Stimulated activated CD8-positive, alpha-beta memory T cell treated with anti-CD3 and anti-CD28 coated beads, Interleukin-15, amount 100 ng/mL, for 24 hours (primary cell): ENCODE measurements at places on chromosomes 1 and 21.

DNA sequence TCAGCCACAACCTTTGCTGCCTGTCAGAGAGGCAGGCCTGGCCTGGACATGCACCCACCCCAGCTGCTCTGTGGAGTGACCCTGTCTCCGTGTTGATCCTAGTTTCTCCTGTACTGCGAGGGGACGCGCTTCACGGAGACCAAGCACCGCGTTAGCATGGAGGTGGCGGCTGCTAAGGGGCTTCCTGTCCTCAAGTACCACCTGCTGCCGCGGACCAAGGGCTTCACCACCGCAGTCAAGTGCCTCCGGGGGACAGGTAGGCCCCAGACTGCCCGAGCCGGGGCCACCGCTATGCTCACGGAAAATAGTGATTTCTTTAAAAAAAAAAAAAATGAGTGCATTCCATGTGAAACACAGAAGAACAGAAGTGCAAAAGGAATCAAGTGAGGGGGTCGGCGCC, 41.6 kb upstream of the TRAPPC10 start:
- no peak for DNase-seq

DNA sequence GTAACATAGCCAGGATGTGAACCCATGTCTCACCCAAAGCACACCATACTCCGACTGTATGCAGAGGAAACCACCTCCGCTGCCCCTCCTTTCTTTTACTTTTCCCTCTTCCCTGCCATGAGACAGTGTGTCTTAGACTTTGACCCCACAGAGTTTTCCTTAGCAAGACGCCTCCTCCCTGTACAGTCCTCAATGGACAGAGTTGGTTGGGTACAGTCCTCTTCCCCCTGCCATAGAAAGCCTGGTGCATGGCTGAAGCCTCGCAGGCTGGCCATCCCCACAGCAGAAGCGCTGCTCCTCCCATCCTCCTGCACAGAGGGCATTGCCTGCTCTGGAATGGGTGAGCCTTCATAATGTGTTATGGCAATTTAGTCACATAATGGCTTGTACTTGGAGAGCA, 127.9 kb downstream of the PLPP3 start:
- DNase-seq: no peak

DNA sequence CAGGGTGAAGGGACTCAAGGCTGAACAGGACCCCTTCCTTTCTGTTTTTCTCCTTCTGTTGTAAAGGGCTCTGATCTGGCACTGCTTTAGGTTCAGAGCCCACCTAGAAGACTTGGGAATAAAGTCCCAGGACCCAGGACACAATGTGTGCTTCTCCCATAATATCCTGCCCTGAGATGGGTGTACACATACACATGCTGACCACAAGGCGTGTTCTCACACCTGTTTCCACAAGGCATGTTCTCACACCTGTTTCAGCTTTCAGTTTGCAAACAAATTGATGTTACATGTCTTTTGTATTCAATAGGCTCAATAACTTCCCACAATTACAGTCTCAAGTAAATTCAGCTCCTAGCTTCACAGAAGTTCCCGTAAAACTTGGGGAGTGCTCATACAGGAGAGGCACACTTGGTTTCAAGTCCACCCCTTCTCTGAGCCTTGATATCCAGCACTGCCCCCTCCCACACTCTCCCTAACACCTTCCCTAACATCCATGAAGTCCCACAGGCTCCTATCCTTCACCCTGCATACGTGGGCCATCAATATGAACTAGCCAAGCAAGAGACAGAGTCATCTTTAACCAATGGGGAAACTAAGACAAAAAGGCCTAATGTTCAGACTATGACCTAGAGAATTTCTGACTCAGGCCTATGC, 41.7 kb downstream of the ERI3 start:
- no peak for DNase-seq

- no peak for DNase-seq
Observed at GRCh38 chr1:232806186-232806510, 932 bp downstream of the MAP10 start.

DNA sequence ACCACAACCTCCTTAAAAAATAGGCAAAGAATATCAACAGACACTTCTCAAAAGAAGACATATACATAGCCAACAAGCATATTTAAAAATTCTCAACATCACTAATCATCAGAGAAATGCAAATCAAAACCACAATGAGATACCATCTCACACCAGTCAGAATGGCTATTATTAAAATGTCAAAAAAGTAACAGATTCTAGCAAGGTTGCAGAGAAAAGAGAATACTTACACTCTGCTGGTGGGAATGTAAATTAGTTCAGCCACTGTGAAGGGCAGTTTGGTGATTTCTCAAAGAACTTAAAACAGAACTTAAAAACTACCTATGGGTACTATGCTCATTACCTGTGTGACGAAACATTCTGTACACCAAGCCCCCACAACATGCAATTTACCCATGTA, 20.7 kb downstream of the CD1B start:
- no peak for DNase-seq

DNA sequence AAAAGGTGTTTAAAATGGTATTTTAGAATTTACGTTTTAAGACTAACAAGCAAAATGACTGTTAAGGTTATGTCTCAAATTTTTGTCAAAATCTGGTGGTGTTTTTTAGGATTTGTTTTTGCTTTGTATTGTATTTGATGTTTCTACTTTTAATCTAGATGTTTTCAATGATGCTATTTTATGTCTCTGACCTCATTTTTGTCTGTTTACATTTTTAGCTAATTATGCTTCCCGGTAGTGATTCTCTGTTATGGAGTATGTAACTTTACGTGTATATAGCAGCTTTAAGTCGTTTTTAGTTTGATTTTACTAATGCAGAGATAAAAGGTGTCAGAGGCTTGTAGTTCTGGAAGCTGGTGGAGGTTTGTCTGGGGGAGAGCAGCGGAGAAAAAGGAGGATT, 71.8 kb downstream of the PRDM2 start:
- DNase-seq: no peak

DNA sequence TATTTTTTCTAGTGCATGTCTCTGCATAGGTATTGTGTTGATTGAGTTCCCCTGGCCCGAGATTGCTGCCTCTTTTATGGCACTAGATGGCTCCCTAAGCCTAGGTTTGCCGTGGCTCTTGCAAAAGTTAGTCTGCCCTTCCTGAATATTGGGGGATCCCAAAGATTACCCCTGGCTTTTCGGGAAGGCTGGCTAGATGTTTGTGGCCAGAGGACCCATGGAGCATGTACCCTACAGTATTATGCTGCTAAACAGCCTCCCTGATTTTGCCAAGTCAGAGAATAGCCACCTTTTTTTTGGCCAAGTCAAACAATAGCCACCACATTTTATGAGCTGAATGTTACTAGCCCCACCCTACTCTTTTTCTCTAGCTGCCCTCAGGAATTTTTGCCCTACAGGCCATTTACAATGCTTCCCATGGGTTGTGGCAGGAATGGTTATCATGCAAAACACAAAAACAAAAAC, 343.2 kb downstream of the OLFM3 start:
- DNase-seq: no peak

DNA sequence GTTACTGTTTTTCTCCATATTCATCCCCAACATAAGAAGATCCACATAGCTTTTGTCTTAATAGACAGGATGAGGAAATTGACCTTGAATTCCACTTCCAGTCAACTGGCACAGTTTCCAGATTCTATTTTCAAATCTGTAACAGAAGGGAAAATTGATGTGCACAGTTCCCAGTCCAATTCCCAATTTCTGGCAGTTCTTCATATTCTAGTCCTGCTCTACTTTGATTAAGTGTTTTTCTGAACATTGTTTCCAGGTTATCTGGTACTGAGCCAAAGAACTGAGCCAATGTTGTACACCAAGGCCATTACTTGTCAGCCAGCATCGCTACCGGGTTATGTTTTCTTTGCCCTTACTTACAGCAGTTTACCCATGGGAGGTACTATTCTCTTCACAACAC, 1755.4 kb downstream of the PLA2G4A start:
- DNase-seq: no peak

- DNase-seq: no peak
Observed at GRCh38 chr1:209736490-209737117, 19.2 kb upstream of the TRAF3IP3 start.

GRCh38 chr1:208951908-208952307, 631.6 kb upstream of the CAMK1G start:
- no peak for DNase-seq

DNA sequence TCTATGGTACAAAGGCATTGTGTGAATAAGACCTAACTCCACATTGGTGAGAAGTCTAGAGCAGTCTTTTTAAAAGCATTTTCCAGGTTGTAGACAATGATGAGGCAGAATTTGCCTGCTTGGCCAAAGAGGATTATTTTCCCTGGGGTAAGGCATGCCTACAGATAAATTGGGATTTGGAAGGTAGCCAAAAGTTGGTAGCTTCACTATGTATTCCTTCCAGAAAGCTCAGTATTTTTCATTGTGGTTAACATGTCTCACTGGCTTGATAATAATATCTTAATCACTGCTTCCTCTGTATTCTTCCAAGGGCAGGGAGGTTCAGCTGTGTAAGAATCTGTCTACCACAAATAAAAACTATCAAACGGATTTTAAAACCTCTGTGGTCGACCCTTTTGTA, 590.8 kb upstream of the PRMT6 start:
- no peak for DNase-seq

DNA sequence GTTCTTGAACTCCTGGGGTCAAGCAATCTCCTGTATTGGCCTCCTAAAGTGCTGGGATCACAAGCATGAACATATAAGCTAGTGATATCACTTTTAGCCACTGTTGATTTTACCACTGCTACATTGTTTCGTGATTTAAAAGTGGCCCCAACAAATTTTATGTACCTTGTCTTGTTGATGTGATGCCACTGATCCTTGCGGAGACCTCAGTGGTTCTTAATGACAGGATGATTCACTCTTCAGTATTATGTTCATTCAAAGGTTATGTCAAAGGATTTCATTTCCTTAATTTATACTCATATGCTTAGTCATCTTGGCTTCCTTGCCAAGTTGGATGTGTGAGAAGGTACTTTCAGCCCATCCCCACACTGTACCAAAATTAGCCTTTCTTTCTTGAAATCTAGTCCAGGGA, 12.1 kb downstream of the PRKACB start:
- DNase-seq: no peak

GRCh38 chr21:34968414-34969333, 80.4 kb downstream of the RUNX1 start:
- no peak for DNase-seq

DNA sequence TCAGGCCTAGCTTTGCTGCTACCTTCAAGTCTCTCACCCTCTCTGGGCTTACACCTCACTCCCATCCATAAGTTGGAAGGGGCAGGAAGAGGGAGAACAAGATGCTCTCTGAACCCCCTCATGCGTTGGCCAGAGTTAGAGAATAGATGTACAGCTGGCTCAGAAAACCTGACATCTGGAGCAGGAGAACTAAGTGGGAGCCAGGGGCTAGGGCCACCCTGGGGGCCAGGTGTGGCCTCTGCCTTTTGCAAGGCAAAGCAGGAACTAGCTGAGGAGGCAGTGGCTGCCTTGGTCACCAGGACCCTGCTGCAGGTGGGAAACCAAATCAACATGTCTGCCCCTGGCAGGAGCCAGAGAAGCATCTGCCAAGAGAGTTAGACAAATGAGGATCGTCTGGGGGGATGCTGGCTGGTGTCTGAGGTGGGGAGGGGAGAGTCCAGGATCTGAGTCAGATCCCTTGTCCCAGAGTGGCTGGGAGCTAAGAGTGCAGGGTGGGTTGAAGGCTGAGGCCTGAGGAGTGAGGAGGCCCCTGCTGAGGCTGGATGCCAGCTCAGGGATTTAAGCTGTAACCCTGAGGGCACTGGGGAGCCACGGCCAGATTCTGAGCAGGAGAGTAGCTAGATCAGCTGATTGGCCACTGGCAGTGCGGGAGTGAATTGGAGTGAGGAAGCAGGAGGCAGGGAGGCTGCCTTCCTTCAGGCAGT, 115.0 kb downstream of the EPHB2 start:
- no peak for DNase-seq

DNA sequence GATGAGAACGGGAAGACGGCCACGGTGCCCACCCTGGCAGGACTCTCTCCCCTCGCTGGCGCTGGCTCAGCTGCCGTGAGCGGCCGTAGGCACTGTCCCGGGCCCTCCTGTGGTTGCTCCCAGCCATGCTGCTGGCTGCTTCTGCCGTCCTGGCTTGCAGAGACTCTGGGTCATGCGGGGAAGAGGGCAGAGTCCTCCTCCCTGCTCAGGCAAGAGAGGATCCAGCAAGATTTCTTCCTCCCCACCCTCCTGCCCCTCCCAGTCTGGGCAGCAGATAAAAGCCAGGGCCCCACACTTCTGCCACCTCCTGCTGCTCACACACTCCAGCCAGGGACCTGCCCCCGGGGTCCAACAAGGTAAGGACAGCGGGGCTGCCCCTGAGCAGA, 60.1 kb downstream of the AGPAT3 start:
- no peak for DNase-seq

DNA sequence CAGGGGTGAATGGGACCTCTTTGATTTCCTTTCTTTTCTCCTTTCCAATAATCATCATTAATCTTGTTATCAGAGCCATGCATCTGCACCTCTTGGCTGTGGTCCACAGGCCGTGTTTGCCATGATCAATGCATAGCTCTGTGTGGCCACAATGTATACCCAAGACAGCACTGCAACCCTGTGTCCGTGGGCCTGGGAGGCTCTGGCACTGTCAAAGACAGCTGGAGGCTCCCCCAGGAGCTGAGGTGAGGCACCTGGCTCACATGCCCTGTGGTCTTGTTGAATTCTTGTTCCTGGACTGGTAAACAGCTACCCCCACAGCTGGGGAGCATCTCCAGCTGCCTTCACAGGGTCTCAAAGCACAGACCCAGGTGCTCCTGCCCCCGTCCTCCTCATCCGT, 67.2 kb upstream of the SELENON start:
- DNase-seq: no peak

DNA sequence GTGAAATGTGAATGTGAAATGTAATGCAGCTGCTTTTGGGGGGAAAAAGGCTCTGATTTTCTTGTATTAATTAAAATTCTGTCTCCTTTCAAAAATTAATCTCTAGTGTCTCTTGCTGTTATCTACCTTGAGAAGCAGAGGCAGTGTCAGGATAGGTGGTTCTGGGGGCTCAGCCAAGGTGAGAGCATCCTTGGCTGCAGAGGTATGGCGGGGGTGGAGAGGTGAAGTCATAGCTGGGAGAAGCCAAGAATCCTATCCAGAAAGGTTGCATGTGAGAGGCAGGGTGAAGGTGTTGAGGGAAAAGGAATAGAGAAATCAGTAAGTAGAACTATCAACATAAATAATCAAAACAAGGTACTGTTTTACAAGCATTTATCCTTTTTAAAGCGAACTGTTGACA, 181.2 kb downstream of the CACNA1E start:
- no peak for DNase-seq

GRCh38 chr1:33636209-33636608, 163.8 kb downstream of the ZSCAN20 start:
- no peak for DNase-seq
